Endodermal cell (in vitro differentiated cells): ENCODE measurements at places on chromosomes 7 and 10.

- peaks cover 6% of the 10 kb centered on the region for H3K27me3 ChIP-seq
- H3K27ac ChIP-seq: no peak overlapping the region
- no peak overlapping the region for H3K4me3 ChIP-seq
- no peaks in the 10 kb centered on the region for H3K4me1 ChIP-seq
These were observed 9.3 kb downstream of the LIPA start for GRCh38 chr10:89242345-89242684.

DNA sequence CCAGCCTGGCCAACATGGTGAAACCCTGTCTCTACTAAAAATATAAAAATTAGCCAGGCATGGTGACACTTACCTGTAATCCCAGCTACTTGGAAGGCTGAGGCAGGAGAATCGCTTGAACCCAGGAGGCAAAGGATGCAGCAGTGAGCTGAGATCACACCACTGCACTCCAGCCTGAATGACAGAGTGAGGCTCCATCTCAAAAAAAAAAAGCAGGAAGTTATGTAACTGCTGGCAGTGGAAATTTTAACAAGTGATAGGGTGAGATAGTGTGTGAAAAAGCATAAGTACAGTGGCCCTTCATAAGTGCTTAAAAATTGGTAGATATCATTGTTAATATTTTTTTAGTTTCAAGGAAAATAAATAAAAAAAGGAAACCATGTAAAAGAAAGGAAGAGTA, 12.3 kb downstream of the AKR1C3 start:
- no peaks in the 10 kb centered on the region for H3K27me3 ChIP-seq
- no peak for DNase-seq
- H3K4me3 ChIP-seq: no peak overlapping the region
- no peaks in the 10 kb centered on the region for H3K36me3 ChIP-seq

DNA sequence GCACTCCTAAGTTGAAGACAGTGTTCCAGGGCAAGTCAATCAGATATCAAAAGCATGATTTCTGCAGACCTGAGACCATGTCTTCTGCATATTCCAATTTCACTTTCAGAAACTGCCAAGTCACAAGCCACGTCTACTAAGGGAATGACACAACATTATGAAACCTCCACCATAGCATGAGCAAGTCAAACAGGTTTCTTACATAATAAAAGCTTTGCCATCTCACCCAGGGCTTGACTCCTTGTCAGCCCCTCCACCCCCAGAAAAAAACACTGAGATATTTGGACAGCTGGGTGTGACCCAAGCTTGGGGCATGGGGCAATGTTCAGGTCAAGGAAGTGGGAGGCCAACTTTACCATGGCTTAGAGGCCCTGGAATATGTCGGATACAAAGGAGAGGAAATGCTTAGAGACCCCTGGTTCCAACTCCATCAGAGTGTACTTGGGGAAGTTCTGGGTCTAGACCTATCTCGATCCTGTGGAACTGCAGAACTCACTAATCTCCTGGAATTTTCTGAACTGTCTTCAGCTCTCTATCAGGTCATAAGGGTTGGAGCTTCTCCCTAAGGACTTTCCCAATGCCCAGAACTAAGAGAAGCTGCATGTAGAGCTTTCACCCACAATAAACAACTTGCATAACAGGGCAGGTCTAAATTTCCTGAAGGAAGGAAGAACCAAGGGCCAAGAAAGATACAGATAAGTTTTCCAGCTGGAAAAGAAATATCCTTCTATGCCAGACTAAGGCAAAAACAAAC, 80.6 kb upstream of the NAMPT start:
- H3K27me3 ChIP-seq: no peaks in the 10 kb centered on the region
- H3K27ac ChIP-seq: no peak overlapping the region
- no peak overlapping the region for H3K4me3 ChIP-seq

GRCh38 chr7:351256-351655, 61.3 kb downstream of the FOXL3 start:
- no peak for DNase-seq
- no peak overlapping the region for H3K4me3 ChIP-seq
- H3K27ac ChIP-seq: no peak overlapping the region

DNA sequence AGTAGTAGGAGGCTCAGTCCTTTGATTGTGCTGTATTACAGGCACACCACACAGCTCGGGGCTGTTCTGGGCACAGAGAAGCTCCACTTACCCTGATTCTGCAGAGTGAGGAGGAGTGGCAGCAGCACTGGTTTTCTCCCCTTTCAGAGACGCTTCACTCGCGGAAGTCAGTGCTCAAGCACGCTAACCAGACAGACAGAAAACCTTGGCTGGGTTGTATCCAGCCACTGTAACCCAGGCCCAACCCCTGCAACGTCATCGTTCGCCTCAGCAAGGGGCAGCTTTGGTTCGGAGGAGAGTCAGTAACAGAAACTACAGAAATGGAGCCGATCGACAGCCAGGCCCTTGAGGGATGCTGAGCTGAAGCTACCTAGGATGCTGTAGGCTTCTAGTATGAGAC, 171.0 kb downstream of the SLC16A9 start:
- H3K27me3 ChIP-seq: no peaks in the 10 kb centered on the region
- H3K4me1 ChIP-seq: no peaks in the 10 kb centered on the region
- H3K27ac ChIP-seq: no peak overlapping the region
- DNase-seq: no peak
